ENCODE measurements at places on chromosomes 11 and 22. TPM values are rescaled to one million over a fixed set of nuclear protein-coding genes. Genes with fewer than 3 reads are reported as not detected.

Gene ESAM
- total RNA-seq: 0.91 TPM

Gene CLNS1A
- 234 TPM for total RNA-seq

Gene OR52N4
- total RNA-seq: not detected

Gene ADM2
- total RNA-seq: 3.4 TPM

Gene SERHL2
- total RNA-seq: 21.9 TPM

DNA sequence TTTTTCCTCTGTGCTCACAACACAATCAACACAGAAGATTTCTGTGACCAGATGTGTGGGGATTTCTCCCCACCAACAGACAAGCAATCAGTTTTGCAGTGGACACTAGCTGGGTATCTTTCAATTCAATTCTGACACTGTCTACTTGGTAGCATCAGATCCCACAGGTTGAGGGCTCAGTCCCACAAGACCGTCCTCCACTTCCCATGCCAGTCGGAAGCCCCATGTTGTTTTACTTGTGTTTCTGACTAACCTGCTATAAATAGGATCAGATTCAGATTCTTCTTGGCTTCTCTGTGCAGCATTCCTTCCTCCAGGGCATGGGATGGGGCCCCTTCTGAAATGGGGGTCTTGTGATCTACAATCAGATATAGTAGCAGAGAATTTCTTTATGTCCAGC is 19.6 kb downstream of the ACER3 start:
- DNase-seq: no peak
- H3K4me1 ChIP-seq: peaks cover 4% of the 10 kb centered on the region
- H3K27me3 ChIP-seq: no peaks in the 10 kb centered on the region

GRCh38 chr11:8731647-8732323 is 49.2 kb downstream of the RPL27A start:
- peaks cover 10% of the 10 kb centered on the region for H3K4me1 ChIP-seq
- no peak overlapping the region for H3K4me3 ChIP-seq
- no peak for DNase-seq
- no peaks in the 10 kb centered on the region for H3K36me3 ChIP-seq
- H3K27ac ChIP-seq: no peak overlapping the region

DNA sequence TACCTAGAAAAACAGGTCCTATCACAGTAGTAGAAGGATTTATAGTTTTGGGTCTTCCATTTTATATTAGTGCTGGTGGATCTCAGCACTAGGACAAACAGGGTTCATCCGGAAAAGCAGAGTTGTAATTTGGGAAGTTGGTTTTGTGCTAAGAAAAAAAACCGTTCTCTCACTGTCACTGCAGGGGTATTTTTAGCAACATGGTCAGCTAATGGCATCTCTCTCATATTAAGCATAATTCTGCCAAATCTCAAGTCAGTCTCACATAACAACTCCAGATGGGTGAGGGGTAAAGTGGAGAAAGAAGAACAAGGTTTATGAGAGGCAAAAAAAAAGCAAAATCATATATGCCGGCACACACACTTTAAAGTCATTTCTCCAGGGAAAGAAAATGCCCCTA is 51.6 kb upstream of the GDPD4 start:
- H3K4me1 ChIP-seq: no peaks in the 10 kb centered on the region
- no peak overlapping the region for H3K4me3 ChIP-seq
- no peaks in the 10 kb centered on the region for H3K27me3 ChIP-seq

DNA sequence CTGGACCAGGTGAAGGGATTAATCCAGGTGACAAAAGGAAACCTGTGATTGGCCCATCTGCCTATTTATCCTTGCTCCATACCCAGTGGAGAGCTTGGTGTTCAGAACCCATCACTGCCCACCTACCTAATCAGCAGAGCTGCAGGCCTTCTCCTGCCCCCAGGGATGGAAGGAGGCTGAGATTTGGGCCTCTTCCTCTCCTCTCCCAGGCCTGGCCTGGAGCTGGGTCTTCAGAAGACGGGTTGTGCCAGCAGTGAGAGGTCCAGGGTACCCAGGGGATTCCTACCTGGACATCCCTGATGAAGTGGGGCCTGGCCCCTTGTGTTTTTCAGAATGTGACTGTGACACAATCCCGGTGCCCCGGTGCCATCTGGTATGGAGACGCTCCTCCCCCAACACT is 80.3 kb upstream of the MYOD1 start:
- H3K4me3 ChIP-seq: no peak overlapping the region
- DNase-seq: no peak
- no peaks in the 10 kb centered on the region for H3K4me1 ChIP-seq
- H3K27ac ChIP-seq: no peak overlapping the region
- no peaks in the 10 kb centered on the region for H3K36me3 ChIP-seq
- H3K27me3 ChIP-seq: peaks cover 43% of the 10 kb centered on the region

DNA sequence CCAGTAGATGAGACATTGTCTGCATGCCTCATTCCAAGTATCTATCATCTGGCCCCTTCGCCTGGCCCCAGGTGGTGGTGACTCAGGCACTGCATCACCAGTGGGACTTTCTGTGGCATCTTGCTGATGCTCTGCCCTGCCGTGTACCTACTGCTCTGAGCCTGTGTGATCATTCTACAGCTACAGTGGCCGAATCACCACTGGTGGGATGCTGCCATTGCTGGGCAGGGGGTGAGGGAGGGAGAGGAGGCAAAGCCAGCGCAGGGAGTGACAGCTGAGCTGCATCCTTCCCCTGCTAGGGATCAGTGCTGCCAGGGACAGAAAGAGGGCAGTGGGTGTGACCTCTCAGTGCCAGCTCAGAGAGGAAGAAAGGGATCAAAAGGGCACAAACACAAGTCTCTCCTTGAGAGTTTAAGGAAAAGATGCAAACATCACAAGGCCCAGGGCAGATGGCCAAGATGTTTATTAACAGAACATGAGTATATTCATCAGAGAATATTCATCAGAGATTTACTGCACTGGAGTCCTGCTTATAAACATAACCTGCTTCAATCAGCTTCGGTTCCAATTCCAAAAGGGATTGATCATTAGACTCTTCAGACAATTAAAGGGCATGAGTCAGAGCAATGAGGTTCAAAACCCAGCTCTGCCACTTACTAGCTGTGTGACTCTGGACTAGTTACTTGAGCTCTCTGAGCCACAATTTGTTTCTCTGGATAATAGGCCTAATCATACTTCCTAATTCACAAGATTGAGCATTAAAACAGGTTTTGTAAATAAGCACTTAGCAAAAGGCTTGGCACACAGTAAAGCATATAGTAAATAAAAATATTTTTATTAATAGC is 109.8 kb downstream of the NAT10 start:
- DNase-seq: no peak
- H3K4me1 ChIP-seq: no peaks in the 10 kb centered on the region
- H3K27ac ChIP-seq: no peak overlapping the region
- H3K4me3 ChIP-seq: no peak overlapping the region
- H3K27me3 ChIP-seq: peaks cover 11% of the 10 kb centered on the region
- no peaks in the 10 kb centered on the region for H3K36me3 ChIP-seq
